ENCODE measurements at places on chromosomes 7 and 10.

GRCh38 chr10:75955973-75956502, 524.6 kb downstream of the LRMDA start:
- DNase-seq = no peak

DNA sequence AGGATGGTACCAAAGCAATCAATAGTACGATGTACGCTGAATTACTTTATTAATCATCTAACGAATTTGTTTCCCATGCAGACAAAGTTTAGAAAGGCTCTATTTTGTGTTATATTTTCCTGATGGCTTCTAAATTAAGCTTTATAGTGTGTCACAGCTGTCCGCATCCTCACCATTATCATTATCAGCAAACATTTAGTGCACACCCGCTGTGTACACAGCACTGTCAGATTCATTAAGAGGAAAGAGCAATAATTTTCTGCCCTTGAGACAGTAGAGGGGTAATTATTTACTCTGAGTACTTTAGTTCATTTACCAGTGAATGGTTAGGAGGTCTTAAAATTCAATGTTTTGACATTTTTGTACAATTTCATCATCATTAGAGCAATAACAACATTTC, 233.3 kb upstream of the PTPRZ1 start:
- no peak for DNase-seq

DNA sequence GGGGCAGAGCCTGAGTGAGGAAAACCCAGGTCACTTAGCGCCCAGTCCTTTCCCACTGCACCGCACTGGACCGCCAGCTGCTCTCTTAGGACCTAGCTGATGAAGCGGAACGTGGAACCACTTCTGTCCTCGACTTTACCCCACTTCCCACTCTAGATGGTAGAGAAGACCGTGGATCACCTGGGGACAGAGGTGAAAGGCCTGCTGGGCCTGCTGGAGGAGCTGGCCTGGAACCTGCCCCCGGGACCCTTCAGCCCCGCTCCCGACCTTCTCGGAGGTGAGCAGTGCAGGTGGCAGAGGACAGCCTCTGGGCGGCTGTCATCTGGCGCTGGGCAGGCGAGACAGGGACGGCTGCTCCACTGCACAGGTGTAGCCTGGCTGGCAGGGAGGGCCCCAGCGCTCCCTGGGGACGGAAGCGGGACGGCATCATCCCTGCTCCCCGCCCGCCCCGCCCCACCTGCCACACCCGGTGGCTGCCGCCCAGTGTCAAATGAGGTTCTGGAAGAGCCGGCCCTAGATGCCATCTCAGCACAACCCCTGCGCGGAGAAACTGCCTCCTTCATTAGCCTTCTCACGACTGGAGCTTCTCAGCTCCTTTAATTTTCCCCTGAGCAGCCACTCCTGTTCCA, 11.7 kb downstream of the PLAC9 start:
- no peak for DNase-seq

GRCh38 chr10:33041783-33042437, 83.9 kb upstream of the ITGB1 start:
- DNase-seq = no peak

- no peak for DNase-seq
These were observed 276.8 kb downstream of the MTERF1 start for GRCh38 chr7:91603707-91604106.

All from tongue (tissue), 3 donors.